ENCODE measurements at places on chromosomes 12 and 14. TPM values are rescaled to one million over a fixed set of nuclear protein-coding genes. Genes with fewer than 3 reads are reported as not detected.

ABCD2 gene
- 0.25 TPM for total RNA-seq

TMEM229B gene
- 1.7 TPM for total RNA-seq

CIT gene
- total RNA-seq: 1.7 TPM

BCAT1 gene
- total RNA-seq: 10.0 TPM

SLC25A47 gene
- total RNA-seq: 23.7 TPM

CLECL1 gene
- total RNA-seq: 0.42 TPM

TOMM20L gene
- total RNA-seq: not detected

CELA1 gene
- total RNA-seq: not detected

BEGAIN gene
- 1.9 TPM for total RNA-seq

CATSPERB gene
- total RNA-seq: 0.59 TPM

ANO4 gene
- 0.17 TPM for total RNA-seq

NGB gene
- not detected for total RNA-seq

GRCh38 chr12:111635524-111635923 lies 36.4 kb upstream of the ATXN2 start:
- H3K27ac ChIP-seq: no peak overlapping the region
- H3K4me3 ChIP-seq: no peak overlapping the region
- no peak for DNase-seq
- no peaks in the 10 kb centered on the region for H3K36me3 ChIP-seq

DNA sequence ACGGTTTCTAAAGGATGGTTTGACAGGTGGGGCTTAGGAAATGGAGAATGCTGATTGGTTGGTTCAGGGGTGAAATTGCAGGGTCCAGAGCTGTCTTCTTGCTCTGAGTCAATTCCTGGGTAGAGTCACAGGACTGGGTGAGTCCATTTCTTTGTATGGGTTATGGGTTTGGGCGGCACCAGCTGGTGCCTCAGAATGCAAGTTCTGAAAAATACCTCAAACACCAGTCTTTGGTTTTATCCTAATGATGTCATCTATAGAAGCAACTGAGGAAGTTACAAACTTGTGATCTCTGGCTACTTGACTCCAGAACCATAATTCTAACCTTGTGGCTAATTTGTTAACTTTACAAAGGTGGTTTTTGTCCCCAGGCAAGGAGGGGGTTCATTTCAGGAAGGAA lies 47.6 kb upstream of the EIF5 start:
- H3K4me1 ChIP-seq: peaks cover 2% of the 10 kb centered on the region
- no peak for DNase-seq
- H3K4me3 ChIP-seq: no peak overlapping the region
- no peaks in the 10 kb centered on the region for H3K36me3 ChIP-seq
- H3K27me3 ChIP-seq: no peaks in the 10 kb centered on the region

- DNase-seq: no peak
- H3K27me3 ChIP-seq: no peaks in the 10 kb centered on the region
- peaks cover 6% of the 10 kb centered on the region for H3K4me1 ChIP-seq
Observed at GRCh38 chr12:47214001-47214619, 134.4 kb upstream of the AMIGO2 start.

- no peaks in the 10 kb centered on the region for H3K4me1 ChIP-seq
- DNase-seq: no peak
- H3K36me3 ChIP-seq: no peaks in the 10 kb centered on the region
- H3K4me3 ChIP-seq: no peak overlapping the region
- H3K27ac ChIP-seq: no peak overlapping the region
Observed at GRCh38 chr14:67994531-67994930, 175.0 kb downstream of the RAD51B start.

DNA sequence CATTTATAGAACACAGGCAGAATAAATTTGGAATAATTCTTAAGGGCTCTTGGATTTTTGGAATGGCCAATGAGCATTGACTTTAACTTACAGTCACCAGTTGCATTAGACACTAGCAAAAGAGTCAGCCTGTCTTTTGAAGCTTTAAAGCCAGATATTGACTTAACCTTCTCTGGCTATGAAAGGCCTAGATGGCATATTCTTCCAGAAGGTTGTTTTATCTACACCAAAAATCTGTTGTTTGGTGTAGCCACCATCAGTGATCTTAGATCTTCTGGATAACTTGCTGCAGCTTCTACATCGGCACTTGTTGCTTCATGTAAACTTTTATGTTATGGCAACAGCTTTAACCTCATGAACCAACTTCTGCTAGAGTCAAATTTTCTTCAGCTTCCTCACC lies 10.4 kb downstream of the PCNX1 start:
- no peak overlapping the region for H3K27ac ChIP-seq
- DNase-seq: no peak
- no peaks in the 10 kb centered on the region for H3K36me3 ChIP-seq
- no peak overlapping the region for H3K4me3 ChIP-seq

- DNase-seq: no peak
- H3K4me1 ChIP-seq: peaks cover 5% of the 10 kb centered on the region
- no peak overlapping the region for H3K27ac ChIP-seq
Observed at GRCh38 chr14:104322531-104323366, 184.4 kb downstream of the KIF26A start.

GRCh38 chr12:56151672-56152131 lies 685 bp upstream of the MYL6B start:
- H3K4me3 ChIP-seq: peak overlapping the region; percentile 68
- H3K27ac ChIP-seq: peak overlapping the region; percentile 98
- peaks cover 32% of the 10 kb centered on the region for H3K4me1 ChIP-seq
- no peaks in the 10 kb centered on the region for H3K27me3 ChIP-seq
- H3K36me3 ChIP-seq: no peaks in the 10 kb centered on the region
- DNase-seq: peak; percentile 66

- no peaks in the 10 kb centered on the region for H3K4me1 ChIP-seq
- H3K36me3 ChIP-seq: no peaks in the 10 kb centered on the region
- H3K4me3 ChIP-seq: no peak overlapping the region
- no peak overlapping the region for H3K27ac ChIP-seq
- no peaks in the 10 kb centered on the region for H3K27me3 ChIP-seq
- DNase-seq: no peak
Observed at GRCh38 chr12:89862511-89863445, 154.1 kb upstream of the ATP2B1 start.

DNA sequence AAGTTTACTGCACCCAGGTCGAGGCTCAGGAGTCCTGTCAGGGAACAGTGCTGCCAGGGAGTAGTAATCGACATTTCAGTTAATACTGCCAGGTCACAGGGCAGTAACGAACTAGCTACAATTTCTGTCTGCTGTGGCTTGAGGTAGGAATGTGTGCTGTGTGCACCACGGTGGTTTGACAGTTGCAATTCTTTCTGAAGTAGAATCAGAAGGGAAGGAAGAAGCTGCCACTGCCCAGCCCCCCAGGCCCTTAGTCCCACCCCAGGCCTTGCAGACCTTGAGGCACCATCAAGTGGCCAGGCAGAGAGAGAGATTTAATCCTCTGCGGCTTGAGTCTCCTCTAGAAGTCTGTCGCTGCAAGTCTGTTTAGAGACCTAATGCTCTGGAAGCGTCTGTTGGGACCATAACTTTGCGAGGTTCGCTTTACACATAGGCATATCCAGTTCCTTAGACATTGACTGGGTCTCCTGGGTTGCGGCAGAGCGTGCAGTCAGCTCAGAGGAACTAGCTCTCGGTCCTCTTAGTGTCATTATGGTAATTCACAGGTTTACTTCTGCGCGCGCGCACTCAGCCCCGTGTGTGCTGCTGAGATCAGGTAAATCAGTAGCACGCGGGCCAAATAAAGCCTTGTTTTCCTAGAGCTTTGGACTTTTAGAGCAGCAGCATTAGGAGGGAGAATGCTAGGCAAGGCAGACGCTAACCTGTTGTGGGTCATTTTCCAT lies 9.8 kb downstream of the NKX2-1 start:
- H3K36me3 ChIP-seq: no peaks in the 10 kb centered on the region
- no peak for DNase-seq
- H3K4me3 ChIP-seq: no peak overlapping the region
- H3K4me1 ChIP-seq: peaks cover 2% of the 10 kb centered on the region
- H3K27me3 ChIP-seq: peaks cover 30% of the 10 kb centered on the region

DNA sequence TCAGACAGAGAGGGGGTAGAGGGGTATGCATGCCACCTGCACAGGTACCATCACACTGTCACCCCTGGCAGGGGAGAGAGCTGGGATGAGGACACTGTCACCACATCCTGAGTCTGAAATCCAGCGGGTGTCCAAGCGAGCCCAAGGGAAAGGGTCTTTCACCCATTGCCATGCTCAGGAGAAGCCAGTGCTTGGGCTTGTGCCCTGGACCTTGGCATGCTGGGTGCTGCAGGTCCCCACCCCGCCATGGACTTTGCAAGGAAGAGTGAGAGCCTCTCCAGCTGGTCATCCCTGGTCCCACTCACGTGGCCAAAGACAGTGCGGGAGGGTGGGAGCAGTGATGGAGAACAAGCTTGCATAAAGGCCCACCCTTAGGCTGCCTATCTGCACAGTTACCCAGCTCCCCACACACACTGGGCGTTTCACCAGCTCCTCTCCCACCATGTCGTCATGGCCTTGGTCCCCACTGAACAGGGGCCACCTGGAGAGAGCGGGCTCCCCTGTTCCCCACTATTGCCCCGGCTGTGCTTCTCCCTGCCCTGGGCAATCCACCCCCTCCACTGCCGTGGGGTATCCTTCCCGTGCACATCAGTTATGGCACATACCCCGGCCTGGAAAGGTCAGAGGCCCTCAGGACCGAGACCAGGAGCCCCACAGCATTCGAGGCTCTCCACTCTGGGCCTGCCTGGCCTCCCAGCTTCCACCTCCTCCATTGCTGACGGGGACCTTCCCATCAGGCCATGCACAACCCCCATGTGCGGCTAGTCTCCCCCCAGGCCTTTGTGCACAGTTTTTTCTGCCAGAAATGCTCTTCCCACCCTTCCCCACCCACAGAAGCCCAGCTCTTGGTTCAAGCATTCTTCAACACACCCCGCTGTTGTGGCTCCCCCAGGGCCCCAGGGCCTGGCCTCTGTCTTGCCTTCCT lies 58.6 kb upstream of the BCL11B start:
- no peak for DNase-seq
- H3K36me3 ChIP-seq: no peaks in the 10 kb centered on the region
- H3K4me3 ChIP-seq: no peak overlapping the region
- H3K4me1 ChIP-seq: no peaks in the 10 kb centered on the region
- H3K27ac ChIP-seq: no peak overlapping the region

- H3K4me3 ChIP-seq: no peak overlapping the region
- no peak overlapping the region for H3K27ac ChIP-seq
- no peak for DNase-seq
- H3K4me1 ChIP-seq: no peaks in the 10 kb centered on the region
Observed at GRCh38 chr12:44728566-44728965, 147.5 kb downstream of the NELL2 start.

GRCh38 chr12:111444314-111444924 lies 38.7 kb downstream of the SH2B3 start:
- no peaks in the 10 kb centered on the region for H3K27me3 ChIP-seq
- DNase-seq: no peak
- H3K36me3 ChIP-seq: peaks cover 24% of the 10 kb centered on the region
- H3K4me1 ChIP-seq: peaks cover 14% of the 10 kb centered on the region
- peak overlapping the region; percentile 61 for H3K27ac ChIP-seq
- H3K4me3 ChIP-seq: no peak overlapping the region

- H3K27me3 ChIP-seq: no peaks in the 10 kb centered on the region
- no peak for DNase-seq
- no peak overlapping the region for H3K27ac ChIP-seq
- no peak overlapping the region for H3K4me3 ChIP-seq
Observed at GRCh38 chr12:40646456-40646855, 45.8 kb upstream of the CNTN1 start.

- H3K4me3 ChIP-seq: no peak overlapping the region
- peak overlapping the region; percentile 26 for H3K27ac ChIP-seq
- DNase-seq: no peak
- H3K27me3 ChIP-seq: no peaks in the 10 kb centered on the region
- H3K36me3 ChIP-seq: peaks cover 1% of the 10 kb centered on the region
Observed at GRCh38 chr14:54483846-54484245, 4.9 kb downstream of the GMFB start.

DNA sequence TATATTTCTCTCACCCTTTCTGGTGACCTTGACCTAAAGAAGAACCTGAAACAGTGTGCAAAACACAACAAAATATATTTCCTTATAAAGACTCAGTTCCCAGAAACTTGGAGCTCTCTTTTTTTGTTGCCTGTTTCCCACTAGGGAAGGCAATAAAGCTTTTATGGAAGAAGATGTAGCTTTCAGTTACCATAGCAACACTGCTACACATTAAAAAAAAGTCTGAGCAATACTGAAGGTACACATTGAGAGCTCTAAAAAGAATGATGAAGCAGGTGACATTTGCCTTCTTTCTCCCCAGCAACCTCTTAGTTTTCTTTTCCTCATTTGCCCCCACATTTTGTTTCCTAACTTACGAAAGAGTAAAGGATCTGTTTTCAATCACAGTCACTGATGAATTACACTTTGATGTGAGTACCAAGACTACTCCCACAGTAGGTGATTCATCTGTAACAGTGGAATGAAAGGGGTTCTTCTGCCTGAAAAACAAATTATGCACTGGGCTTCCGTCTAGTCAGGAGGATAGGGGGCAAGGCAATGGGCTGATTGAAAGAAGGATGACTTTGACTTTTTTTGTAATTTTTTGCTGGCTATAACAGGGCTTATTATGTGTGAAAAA lies 1.1 kb upstream of the CATSPERB start:
- H3K27me3 ChIP-seq: no peaks in the 10 kb centered on the region
- no peak overlapping the region for H3K4me3 ChIP-seq
- H3K27ac ChIP-seq: no peak overlapping the region
- no peak for DNase-seq

GRCh38 chr14:98955036-98955740 lies 316.8 kb downstream of the BCL11B start:
- H3K36me3 ChIP-seq: no peaks in the 10 kb centered on the region
- H3K27ac ChIP-seq: no peak overlapping the region
- H3K4me1 ChIP-seq: no peaks in the 10 kb centered on the region
- no peaks in the 10 kb centered on the region for H3K27me3 ChIP-seq
- no peak for DNase-seq

DNA sequence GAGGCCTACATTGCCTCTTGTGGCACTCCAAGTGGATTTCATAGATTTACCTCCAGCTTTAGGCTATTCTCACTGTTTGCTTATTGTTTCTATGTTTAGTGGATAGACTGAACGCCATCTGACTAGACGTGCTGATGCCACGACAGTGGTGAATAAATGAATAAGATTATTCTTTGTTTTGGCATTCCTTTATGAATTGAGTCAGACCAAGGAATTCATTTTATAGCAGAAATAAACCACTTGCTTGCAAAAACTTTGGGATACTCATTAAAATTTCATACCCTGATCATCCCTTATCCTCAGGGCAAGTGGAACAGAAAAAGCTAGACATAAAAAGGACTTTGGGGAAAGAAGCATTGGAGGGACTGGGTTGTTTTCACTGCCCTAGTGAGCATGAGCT lies 71.7 kb upstream of the FERMT2 start:
- no peak for DNase-seq
- H3K27me3 ChIP-seq: no peaks in the 10 kb centered on the region
- H3K36me3 ChIP-seq: no peaks in the 10 kb centered on the region
- H3K4me1 ChIP-seq: no peaks in the 10 kb centered on the region
- H3K4me3 ChIP-seq: no peak overlapping the region

- no peak overlapping the region for H3K27ac ChIP-seq
- no peak overlapping the region for H3K4me3 ChIP-seq
- peaks cover 12% of the 10 kb centered on the region for H3K36me3 ChIP-seq
- no peaks in the 10 kb centered on the region for H3K27me3 ChIP-seq
- H3K4me1 ChIP-seq: no peaks in the 10 kb centered on the region
Observed at GRCh38 chr12:76356071-76356470, 7.9 kb upstream of the BBS10 start.

All from liver (tissue), 10 donors.